T follicular helper cell (primary cell): ENCODE measurements at places on chromosomes 16 and 17.

- no peak for DNase-seq
These were observed 113.2 kb upstream of the IRX5 start for GRCh38 chr16:54817432-54817831.

DNA sequence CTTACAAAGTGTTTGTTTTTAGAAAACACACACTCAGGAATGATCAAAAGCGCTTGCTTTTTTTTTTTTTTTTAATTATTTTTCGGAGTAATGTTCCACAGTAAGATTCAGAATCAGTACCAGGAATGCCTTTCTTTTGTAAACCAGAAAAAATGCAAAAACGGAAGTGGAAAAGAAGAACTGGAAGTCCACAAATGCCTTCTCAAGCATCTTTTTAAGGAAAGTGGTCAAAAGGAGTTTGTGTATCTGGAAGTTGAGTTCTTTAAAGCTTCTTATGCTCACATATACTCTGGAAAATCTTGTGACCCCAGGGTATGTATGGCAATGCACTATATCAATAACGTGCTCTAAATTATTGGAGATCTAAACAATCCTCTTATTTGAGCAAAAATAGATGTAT is 126.0 kb downstream of the ABCA8 start:
- DNase-seq = no peak

- DNase-seq = no peak
These were observed 73.7 kb downstream of the RAI1 start for GRCh38 chr17:17754719-17755686.

DNA sequence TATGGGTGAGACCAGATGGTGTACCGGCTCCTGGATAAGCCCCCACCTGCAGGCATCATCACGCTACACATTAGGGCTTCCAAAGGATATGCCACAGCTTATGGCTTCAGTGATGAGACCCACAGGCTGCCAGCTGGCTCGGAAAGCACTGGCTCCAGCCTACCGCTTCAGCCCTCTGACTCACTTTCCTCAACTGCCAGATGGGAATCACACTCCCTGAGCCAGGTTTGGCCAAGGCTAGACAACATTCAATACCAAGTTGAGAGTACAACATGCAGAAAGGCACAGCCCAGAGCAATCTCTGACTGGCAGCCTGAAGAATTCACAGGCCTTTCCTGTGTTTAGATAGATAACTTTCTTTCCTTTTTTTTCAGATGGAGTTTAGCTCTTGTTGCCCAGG is 10.3 kb downstream of the CENPV start:
- DNase-seq = no peak

GRCh38 chr16:85425074-85425662 is 188.0 kb upstream of the GSE1 start:
- no peak for DNase-seq

GRCh38 chr16:17743158-17743557 is 272.4 kb upstream of the XYLT1 start:
- no peak for DNase-seq

DNA sequence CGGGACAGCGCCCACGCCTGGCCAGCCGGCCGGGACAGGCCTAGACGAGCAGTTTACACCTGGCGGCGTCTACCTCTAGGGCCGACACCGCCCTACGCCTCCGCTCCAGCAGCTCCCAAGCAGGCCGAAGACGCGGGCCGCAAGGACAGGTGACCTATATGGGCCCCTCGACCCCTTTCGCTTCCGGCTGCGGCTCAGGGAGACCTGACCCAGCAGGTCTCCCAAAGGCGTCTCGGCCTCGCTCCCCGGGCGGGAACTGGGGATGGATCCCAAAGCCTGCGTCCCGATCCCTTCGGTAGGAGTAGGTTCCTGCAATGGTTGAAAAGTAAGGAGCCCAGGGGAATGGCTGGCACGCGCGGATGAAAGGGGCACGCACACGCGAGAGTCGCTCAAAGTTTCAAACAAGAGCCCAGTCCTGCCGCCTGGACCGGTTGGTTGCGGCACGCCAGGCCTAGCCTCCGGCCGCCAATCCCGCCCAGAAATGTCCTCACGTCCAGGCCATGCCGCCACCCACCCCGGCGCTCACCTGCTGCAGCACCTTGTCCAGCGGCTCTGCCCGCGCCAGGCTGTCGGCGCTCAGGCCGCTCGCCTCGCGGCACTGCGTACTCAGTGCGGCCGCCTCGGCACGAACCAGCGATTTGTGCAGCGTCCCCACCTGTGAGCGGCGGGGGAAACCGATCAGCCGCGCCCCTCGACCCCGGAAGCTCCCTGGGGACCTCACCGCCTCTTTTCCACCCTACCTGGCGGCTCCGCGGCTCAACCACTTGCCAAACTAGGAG is 630 bp downstream of the ESRP2 start:
- no peak for DNase-seq

GRCh38 chr17:35002876-35003551 is 22.7 kb downstream of the LIG3 start:
- DNase-seq = no peak

DNA sequence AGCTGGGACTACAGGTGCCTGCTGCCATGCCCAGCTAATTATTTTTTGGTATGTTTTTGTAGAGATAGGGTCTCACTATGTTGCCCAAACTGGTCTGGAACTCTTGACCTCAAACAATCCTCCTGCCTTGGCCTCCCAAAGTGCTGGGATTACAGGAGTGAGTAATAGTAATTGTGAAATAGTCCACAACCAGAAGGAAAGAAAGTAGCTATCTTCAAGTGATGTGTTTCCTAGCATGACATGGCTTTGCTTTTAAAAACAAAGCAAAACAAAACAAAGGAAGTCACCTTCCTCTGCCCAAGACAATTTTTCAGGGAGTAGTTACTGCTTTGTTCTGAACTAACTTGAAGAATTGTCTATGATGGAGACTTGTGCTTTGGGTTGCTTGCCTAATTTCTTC is 27.0 kb downstream of the ATP6V0A1 start:
- no peak for DNase-seq

- DNase-seq = no peak
These were observed 20.4 kb downstream of the LYRM9 start for GRCh38 chr17:27872776-27873175.

GRCh38 chr17:57067781-57068180 is 17.3 kb upstream of the AKAP1 start:
- DNase-seq = no peak

- no peak for DNase-seq
These were observed 58.3 kb upstream of the CIBAR2 start for GRCh38 chr16:85170590-85171003.

GRCh38 chr17:72165867-72166439 is 45.1 kb downstream of the SOX9 start:
- DNase-seq = no peak

DNA sequence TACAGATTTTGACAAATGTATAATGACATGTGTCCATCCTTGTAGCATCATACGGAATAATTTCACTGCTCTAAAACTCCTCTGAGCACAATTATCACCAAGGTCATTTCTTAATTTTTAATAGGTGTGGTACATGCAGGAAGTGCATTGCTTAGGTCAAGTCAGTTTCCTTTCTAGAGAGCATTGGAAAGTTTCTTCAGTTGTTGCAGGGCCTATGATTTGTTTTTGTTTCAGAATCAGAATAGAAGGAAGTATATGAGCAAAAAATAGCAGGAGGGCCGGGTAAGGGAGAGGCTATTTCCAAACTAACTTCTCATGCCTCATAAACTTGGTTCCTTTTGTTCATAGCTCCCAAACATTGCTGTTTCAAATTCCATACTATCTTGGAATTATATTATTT is 24.0 kb upstream of the SLFN5 start:
- DNase-seq = no peak

DNA sequence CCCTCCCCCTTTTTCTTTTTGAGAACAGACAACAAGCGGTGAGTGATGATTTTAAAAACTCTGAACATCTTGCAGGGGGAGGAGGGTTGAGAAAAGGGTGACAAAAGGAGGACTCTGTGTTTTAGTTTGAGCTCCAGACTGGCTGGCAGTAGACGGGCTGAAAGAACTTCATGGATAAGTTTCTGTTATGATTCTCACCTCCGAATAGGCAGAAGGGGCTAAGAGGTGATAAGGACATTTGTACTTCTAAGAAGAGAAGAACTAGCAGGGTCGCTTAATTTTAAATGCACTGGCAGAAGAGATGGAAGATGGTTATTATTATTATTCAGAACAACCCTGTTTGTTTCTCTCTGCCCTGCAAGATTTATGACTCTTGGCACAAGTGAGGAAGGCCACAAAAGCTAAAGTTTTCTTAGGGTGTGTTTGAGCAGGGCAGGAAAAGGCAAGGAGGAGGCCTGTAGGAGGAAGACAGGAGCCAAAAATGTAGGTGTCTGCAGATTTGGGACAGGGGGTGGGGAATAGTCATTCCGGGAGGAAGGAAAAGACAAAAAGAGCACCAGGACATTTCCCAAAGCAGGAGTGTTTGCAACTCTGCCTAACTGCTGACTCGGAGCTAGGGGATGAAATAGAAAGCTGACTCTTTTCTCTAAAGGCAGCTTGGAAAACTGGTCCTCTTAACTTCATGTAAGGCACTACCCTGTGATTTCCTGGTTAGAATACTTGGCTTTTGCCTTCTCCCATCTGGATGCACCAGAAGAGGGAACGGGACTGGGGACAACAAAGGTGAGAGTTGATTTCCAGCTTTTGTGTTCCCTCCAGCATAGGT is 11.9 kb upstream of the HOXB2 start:
- DNase-seq = no peak

DNA sequence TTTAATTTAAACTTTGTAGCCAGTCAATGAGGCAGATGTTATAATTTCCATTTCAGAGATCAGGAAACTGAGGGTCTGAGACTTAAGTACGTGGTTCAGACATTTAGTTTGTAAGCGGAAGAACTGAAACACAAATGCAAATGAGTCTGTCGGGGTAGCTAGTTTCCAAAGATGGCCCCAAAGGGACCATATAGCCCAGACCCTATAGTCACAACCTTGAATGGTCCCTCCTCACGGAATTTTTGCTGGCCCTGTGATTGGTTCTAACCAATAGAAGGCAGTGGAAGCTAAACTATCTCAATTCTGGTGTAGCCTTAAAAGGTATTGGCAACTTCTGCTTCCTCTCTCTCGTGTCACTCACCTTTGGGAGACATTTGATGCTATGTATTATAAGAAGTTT is 7.5 kb upstream of the BCO1 start:
- DNase-seq = no peak

- no peak for DNase-seq
These were observed 204.8 kb downstream of the FTO start for GRCh38 chr16:53908731-53909130.

- DNase-seq = no peak
These were observed 4.3 kb downstream of the TSR3 start for GRCh38 chr16:1347286-1347855.

- peak; percentile 38 for DNase-seq
These were observed 42.4 kb upstream of the AKTIP start for GRCh38 chr16:53545433-53545832.

DNA sequence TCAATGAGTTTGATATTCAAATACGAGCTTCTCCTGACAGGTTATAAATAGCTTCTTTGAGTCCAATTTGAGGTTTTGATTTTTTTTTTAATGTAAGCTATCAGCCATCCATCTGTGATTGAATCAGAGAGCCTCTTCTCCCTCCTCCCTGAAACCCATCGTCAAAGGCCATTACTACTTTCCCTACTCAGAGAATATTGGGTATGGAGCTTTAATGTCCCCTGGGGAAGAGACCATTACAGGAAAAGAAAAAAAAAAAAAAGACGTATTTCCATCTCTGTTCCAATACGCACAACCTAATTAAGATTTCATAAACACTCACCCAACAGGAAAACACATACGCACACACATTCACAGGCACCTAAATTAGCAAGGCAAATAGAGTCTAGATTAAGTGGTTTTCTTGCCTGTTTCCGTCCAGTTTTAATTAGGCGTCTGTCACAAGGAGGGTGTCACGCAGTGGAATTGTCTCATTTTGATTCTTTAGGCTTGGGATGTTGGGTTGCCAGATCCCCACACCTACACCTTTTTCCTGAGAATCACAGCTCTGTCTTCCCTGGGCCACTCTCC is 194.3 kb upstream of the RPL38 start:
- DNase-seq = no peak

- DNase-seq = no peak
These were observed 91.3 kb downstream of the SNX29 start for GRCh38 chr16:12067714-12068401.

- no peak for DNase-seq
These were observed 5.8 kb upstream of the MT3 start for GRCh38 chr16:56583351-56584168.

DNA sequence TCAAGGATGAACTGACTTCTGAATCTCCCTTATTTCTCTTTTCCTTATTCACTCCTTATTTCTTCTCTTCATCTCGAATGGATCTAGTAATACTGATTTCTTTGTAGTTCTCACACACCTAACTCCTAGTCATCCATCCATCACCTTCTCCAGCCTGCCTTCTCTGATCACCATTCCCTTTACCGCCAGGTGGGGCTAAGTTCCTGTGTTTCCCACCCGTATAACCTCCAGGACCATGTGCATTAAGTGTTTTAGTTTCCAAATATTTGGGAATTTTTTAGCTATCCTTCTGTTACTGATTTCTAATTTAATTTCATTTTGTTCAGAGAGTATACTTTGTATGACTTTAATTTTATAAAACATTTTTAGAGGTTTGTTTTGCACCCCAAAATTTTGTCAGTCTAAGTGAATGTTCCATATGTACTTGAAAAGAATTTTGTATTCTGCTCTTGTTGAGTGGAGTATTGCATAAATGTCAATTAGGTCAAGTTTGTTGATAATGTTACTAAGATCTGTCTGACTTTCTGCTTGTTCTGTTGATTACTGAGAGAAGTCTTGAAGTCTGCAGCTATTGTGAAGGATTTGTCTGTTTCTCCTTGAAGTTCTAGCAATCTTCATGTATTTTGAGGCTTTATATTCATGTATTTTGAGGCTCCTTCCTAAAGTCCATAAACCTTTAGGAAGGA is 8.8 kb downstream of the BPTF start:
- DNase-seq = no peak

- no peak for DNase-seq
These were observed 12.1 kb downstream of the CYB561 start for GRCh38 chr17:63433746-63434591.

GRCh38 chr16:87707097-87707496 is 58.7 kb downstream of the KLHDC4 start:
- DNase-seq = no peak

DNA sequence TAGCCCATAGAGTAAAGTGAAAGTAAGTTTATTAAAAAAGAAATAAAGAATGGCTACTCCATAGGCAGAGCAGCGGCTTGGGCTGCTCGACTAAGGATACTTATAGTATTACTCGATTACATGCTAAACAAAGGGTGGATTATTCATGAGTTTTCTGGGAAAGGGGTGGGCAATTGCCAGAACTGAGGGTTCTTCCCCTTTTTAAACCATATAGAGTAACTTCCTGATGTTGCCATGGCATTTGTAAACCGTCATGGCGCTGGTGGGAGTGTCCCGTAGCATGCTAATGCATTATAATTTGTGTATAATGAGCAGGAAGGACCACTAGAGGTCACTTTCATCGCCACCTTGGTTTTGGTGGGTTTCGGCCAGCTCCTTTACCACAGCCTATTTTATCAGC is 13.3 kb upstream of the GAS7 start:
- no peak for DNase-seq

DNA sequence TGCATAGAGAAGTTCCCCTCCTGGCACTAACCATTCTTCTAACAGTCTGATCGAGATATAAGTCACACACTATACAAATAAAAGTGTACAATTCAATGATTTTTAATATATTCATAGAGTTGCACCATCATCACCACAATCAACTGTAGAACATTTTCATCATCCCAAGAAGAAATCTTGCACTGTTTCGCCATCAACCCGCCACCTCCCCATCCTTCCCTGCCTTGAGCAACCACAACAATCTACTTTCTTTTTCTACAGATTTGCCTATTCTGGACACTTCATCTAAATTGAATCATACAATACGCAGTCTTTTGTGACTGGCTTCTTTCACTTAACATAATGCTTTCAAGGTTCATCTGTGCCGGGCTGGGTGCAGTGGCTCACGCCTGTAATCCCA is 33.0 kb upstream of the GUCY2D start:
- DNase-seq = no peak
